ENCODE measurements at places on chromosomes 16 and 17.
A peak's percentile ranks its signal among the peaks of the same experiment; 100 is the strongest.

DNA sequence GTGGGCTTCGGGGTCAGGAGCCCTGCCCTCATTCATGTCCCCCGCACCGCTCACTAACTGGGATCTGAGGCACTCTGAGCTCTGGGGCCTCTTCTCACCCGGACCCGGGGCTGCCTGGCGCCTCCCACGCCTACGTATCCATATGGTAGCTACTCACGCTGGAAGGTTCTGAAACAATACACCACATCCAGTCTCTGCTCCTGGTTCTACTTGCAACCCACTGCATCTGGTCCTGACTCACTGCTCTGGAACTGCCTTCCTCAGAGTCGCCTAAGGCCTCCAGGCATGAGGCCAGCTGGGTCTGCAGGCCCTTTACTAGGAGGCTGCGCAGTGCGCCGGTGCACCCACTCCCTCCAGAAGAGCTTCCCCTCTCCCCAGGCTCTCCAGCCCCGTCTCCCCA lies 18.1 kb downstream of the USP36 start:
- no peak for DNase-seq

DNA sequence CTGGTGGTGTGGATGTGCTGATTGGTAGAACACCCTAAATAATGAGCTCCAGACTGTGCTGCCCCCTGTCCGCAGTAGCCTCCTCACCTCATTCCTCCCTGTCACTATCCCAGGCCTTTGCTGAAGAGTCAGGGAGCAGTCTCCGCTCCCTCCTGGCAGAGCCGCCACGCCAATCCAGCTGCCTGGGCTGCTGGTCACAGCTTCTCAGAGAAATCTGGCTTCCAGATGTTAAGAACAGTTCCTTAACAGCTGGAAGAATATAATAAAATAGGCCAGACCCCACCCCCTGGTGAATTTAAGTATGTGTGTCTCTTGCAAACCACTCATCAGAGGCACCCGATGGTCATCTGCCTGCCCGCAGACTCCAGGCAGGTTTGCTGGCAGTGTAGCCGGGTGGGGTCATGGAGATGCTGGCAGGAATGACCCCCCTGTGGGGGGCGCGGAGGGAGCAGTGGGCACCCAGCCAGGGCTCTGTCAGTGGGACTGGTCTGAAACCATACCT lies 161.0 kb downstream of the CCDC182 start:
- no peak for DNase-seq

DNA sequence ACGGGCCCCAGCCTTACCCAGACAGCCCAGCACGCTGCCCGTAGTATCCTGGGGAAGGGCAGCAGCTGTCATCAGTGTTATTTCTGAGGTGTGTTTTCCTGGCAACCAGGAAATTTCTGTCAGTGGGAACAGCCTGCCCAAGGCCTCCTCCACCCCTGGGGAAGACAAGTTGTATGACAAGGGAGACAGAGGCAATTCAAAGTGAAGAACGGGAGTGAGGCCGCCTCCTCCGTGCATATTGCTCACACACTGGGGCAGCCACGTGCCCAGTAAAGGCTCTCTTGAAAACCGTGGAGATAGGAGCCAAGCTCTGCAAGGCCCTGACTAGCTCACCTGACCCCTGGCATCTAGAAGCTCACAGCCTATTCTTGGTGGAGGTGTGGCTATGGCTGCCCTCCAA lies 57.6 kb downstream of the RAI1 start:
- DNase-seq, result no peak

GRCh38 chr17:67613961-67614360 lies 103.8 kb upstream of the NOL11 start:
- no peak for DNase-seq

GRCh38 chr16:56889206-56889605 lies 24.2 kb downstream of the SLC12A3 start:
- DNase-seq, result no peak

DNA sequence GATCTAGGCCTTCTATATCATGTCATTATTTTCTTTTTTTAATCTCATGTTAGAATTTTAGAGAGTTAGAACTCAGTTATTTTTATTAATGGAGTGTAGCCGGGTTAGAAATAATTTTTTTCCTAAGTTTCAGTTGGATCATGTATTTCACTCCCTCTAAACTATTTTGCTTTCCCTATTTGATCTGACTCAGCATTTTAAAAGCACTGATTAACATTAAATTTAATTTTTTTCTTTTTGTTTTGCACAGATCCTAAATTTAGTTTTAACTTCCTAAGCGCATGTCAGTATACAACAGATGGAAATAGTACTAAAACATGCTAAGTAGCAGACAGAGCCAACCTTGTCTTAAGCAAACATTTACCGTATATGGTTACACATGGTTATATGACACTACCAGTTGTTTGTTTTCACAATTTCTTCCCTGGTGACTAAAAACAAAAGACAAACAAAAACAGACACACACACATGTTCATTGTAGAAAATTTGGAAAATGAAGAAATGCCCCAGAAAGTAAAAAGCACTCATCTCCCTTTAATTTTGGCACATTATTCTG lies 33.6 kb upstream of the RAB11FIP4 start:
- no peak for DNase-seq

- DNase-seq, result no peak
Observed at GRCh38 chr16:14321542-14321941, 250.4 kb downstream of the MRTFB start.

- DNase-seq, result no peak
Observed at GRCh38 chr17:51169340-51169739, 3.1 kb downstream of the NME2 start.

DNA sequence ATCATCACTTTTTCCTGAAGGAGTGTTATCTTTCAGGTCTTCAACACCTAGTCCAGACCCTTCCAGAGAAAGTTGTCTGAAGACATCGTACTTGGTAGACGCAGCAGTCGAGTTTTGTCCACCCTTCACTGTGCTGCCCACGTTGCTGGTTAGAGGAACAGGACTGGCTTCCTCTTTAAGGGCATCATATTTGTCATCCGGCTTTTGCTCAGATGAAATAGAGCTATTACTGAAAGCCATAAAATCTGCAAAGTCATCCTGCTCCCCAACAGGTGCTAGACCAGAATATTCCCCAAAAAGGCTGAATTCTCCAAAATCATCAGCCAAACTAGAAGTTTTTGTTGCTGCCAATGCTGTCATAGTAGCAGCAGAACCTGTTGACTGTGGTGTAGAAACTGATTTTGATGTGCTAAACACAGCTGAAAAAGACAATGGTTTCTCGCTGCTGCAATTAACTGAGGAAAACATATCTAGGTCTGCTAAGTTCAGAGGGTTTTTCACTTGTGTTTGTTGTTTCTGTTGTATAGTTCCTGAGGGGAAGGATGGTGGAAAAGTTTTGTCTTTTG lies 55.7 kb downstream of the SYNRG start:
- DNase-seq, result no peak

GRCh38 chr16:10130538-10130937 lies 51.7 kb downstream of the GRIN2A start:
- no peak for DNase-seq

- peak; percentile 61 for DNase-seq
Observed at GRCh38 chr17:35242158-35242804, 591 bp upstream of the SLFN5 start.

DNA sequence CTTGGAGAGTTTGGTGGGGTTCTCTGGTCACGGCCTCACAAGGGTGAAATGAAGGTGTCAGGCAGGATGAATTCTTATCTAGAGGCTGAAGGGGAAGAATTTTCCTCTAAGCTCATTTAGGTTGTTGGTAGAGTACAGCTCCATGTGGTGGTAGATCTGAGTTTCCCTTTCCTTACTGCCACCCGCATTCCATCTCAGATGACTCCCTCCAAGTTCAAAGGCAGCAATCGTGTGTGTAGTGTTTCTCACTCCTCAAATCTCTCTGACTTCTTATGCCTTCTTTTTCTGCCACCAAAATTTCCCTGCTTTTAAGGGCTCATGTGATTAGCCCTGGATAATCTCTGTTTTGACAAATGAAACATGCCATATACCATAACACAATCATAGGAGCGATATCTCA lies 135.5 kb upstream of the MYOCD start:
- DNase-seq, result no peak

DNA sequence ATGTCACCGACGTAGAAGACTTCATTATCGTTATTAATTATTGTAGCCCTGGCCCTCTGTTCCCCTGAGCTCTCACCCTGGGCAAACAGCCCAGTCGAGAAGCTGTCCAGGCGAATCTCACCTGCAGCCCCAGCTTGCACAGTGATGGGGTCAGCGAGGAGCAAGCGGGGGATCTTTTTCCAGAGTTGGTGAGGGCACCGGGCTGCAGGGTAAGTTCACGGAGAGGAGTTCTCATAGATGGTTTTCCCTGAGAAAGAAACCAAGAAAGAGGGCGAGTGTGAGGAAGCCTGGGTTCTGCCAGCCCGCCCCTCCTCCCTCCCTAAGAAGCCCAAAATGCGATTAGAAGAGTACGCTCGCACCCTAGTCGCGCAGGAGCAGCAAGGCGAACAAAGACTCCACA lies 436 bp downstream of the SPAG5 start:
- no peak for DNase-seq

- DNase-seq, result no peak
Observed at GRCh38 chr17:31745964-31746600, 113.0 kb downstream of the COPRS start.

- no peak for DNase-seq
Observed at GRCh38 chr16:46404028-46404427, 217.2 kb downstream of the SHCBP1 start.

GRCh38 chr16:57352636-57353047 lies 5.9 kb upstream of the CCL22 start:
- no peak for DNase-seq

DNA sequence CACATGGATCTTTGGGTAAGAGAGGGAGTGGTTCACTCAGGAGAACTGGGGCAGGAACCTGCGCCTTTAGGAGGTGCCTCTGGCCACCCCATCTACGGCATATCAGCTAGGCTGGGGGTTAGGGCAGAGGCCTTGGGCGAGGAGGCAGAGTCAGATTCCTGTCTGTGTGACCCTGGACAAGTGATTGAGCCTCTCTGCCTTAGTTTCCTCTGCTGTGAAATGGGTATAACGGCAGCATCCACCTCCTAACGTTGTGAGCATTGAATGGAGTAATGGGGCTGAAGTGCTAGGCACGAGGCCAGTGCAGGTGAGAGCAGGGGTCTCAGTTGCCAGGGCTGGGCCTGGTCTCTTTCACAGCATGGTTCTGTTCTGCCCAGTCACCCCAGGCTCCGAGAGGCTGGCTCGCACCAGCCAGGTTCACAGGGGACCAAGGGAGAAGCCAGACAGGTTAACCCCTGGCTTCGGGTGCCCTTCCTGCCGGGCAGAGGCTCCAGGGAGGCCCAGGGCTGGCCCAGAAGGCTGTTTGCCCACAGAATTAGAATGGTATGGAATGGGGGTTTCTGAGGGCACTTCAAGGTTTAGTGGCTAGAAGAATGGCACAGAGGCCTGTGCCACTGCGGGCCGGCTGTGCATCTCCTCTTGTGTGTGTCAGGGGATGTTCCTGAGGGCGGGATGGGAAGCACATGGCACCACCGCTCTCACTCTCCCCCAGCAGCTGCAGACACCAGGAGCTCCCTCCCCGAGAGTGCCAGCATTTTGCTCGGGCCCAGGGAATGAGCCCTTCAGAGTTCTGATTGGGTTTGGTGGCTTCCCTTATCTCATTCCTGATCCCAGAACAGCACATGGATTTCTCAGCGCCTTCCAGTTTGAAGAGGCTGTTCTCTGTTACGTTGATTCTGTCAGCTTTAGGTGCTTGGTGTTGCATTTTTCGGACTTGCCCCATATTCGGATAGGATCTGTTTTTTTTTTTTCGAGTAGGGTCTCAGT lies 23.8 kb downstream of the UNC13D start:
- DNase-seq, result no peak

DNA sequence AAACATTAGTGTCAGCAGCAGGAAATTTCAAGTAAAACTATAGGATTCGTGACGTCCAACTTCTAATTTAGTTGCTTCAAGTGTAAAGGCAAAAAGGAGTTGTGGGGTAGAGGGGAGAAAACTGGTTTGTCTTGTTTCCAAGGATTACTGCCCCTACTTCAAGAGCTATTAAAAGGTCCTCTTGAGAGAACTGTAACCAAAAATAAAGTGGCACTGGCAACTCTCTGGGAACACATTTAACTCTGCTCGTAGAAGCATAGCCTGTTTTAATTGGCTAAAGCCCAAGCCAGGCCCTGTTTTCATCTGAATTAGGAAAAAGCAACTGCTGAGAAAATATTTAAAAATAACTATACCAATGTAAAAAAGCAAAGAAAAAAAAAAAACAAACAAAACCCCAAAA lies 51.8 kb upstream of the AKAP1 start:
- DNase-seq, result no peak

DNA sequence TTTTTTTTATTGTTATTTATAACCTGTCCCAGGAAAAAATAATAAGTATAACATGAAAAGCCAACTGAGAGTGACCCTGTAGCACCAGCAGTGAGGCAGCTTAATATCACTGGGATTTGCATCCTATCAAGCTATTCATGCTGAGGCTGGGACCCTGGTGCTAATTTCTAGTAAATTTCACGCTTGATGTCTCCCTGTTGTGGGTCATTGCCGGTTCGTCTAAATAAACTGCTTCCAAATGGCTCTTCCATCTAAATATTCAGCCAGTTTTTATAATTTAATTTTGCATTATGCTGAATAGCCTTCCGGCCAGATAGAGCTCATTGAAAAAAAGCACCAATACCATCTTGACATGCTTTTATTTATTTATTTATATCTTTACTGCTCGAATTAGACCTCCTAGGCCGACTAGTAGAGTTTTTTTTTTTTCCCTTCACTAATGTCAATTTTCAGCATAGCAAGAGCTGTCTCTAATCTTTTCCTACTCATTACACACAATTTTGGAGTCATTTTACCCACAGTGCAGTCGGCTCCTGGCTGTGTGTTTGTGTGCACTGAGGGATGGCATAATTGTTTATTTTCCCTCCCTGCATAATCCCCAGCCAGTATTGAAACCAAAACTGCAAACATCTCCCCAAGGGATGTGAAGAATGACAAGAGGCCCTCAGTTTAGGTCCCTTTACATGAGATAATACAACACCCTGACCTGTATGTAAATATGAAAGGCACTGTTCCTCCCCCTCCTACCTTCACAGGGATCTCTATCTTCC lies 168.8 kb downstream of the AATF start:
- DNase-seq, result no peak

DNA sequence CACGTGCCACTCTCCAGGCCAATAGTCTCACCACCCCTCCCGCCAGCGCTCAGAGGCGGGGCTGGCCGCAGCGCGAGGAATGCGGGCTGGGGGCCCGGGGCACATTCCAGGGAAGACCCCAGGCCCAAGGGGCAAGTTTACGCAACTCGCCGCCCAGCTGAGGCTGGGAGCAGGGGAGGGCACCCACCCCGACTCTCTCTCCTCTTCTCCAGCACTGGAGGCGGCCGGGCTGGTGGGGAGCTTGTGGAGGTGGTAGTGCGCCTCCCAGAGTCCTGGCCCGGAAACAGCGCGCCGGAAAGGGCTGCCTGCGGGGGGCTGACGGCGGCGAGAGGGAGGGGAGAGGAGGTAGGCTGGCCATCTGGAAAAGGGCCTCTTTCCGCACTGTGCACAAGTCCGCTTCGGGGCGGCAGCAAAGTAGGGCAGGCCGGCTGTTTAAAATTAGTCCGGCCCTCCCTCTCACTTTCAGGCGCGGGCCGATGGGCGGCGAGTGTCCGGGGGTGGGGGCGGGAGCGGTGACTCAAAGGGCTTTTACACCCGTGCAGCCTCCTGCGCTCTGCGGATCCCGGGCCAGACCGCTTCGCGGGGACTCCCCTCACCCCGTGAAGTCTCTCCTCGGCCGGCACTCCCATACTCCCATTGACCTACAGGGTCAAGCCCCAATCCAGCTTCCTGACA lies 1.1 kb downstream of the FHOD1 start:
- peak; percentile 29 for DNase-seq

- DNase-seq, result no peak
Observed at GRCh38 chr17:35734396-35734795, 3.0 kb downstream of the RASL10B start.

- DNase-seq, result no peak
Observed at GRCh38 chr17:34487626-34488025, 91.8 kb upstream of the TMEM132E start.

Data from naive B cell (primary cell).